ENCODE measurements at places on chromosomes 12 and 14.

DNA sequence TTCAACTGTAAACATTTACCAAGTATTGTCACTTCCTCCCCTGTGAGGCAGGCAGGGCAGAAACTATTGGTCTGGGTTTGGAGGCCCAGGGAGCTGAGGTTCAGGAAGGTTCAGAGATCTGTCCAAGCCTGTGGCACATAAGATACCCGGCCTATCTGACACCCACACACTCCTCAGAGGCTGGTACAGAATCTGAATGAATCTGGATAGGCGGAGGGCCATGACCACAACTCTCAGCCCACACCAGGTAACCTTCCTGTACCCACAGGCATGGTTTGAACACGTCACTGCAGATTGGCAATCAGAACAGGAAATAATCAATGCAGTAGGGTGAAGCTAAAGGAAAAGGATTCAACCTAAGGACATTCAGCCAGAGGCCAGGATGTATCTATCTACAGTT lies 92.8 kb upstream of the TMCC3 start:
- DNase-seq = no peak

- DNase-seq = no peak
These were observed at the start of gene ATXN2 for GRCh38 chr12:111598637-111599452. Gene ATXN2 (minus strand): TSS chr12:111599315. CDS start chr12:111599034, 281 bp downstream.

- no peak for DNase-seq
These were observed 3.9 kb downstream of the SLCO1A2 start for GRCh38 chr12:21330682-21331253.

DNA sequence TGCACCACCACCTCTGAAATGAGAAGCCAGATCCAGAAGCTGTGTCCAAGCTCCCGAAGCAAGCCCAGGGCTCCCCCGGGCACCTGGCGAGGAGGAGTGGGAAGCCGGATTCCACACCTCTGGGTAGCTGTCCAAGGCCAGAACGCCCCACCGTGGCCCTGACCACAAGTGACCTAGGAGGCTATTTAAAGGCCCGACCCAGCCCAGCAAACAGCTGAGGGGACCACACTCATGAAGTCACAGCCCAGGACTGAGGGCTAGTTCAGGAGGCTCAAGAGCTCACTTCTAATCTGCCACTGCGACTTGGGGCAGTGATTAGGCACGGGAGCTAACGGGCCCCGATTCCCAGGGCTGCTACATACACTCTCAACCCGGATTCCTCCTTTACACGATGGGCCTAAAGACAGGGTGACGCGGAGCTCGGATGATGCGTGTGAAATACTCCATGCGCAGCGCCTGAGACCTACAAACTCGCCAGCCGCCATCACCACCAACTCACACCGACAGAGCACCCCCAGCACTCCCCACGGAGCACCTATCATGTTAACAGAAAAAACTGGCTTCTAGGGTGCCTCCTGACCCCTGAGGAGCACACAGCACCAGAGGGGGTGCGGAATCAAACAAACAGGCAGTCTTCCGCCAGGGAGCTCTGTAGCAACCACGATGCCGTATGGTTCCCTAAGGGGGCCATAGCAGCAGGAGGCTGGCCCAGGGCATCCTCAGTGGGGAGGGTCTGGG lies 84.0 kb upstream of the GPR68 start:
- DNase-seq = no peak

GRCh38 chr14:63055631-63056030 lies 10.4 kb upstream of the KCNH5 start:
- DNase-seq = no peak

GRCh38 chr12:97047361-97047760 lies 140.3 kb downstream of the NEDD1 start:
- DNase-seq = no peak

Data from smooth muscle cell of the brain vasculature (primary cell).